ENCODE measurements at places on chromosomes 11 and 22.

DNA sequence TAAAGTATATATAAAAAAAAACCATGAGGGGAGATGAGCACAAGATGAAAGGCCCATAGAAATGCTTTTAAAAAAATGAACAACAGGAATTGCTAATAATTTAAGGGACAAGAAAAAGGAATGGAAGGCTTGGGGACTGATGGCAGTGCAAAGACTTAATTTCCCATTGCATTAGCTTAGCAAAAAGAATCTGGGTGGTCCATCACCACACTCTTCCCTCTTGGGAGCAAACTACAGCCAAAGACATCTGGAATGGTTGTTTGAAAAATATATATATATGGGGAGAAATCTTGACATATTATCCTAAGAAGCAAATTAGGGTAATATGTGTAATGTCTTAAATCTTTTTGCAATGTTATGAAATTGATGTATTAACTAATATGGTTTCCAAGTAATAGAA is 727.1 kb downstream of the METTL15 start:
- H3K4me1 ChIP-seq, result peaks cover 26% of the 10 kb centered on the region
- H3K27me3 ChIP-seq, result no peaks in the 10 kb centered on the region
- no peak overlapping the region for H3K4me3 ChIP-seq
- H3K27ac ChIP-seq, result no peak overlapping the region
- no peaks in the 10 kb centered on the region for H3K36me3 ChIP-seq

- peaks cover 13% of the 10 kb centered on the region for H3K36me3 ChIP-seq
- H3K27me3 ChIP-seq, result no peaks in the 10 kb centered on the region
- no peak overlapping the region for H3K4me3 ChIP-seq
- H3K4me1 ChIP-seq, result peaks cover 39% of the 10 kb centered on the region
Observed at GRCh38 chr11:61959114-61959513, 8.3 kb downstream of the FTH1 start.

GRCh38 chr11:61815790-61816735 is 740 bp downstream of the FADS1 start:
- peak; percentile 27 for DNase-seq
- peak overlapping the region; percentile 85 for H3K4me3 ChIP-seq
- peak overlapping the region; percentile 96 for H3K27ac ChIP-seq
- H3K36me3 ChIP-seq, result peaks cover under 1% of the 10 kb centered on the region
- H3K4me1 ChIP-seq, result peaks cover 30% of the 10 kb centered on the region
- H3K27me3 ChIP-seq, result no peaks in the 10 kb centered on the region

- no peak for DNase-seq
- H3K4me3 ChIP-seq, result peak overlapping the region; percentile 61
- no peaks in the 10 kb centered on the region for H3K36me3 ChIP-seq
- peaks cover 13% of the 10 kb centered on the region for H3K27me3 ChIP-seq
- no peak overlapping the region for H3K27ac ChIP-seq
Observed at GRCh38 chr11:72642043-72642883, 32.0 kb downstream of the PDE2A start.

DNA sequence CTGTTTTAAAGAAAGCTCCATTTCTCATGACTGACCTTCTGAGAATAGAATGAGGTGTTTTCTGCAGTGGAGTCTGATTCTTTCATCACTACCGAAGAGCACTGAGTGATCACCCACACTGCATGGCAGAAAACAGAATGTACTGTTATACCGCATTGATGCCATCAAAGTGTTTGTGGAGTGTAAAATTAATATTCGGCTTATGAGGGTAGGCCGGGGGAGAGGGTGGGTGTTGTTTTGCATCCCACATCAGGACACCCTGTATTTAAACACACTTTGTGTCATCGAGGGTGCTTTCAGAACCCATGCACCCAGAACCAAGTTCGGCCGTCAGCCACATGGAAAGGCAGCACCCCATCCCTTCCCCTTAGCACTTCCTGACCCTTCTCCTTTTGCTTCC is 41.3 kb upstream of the ETS1 start:
- H3K36me3 ChIP-seq, result no peaks in the 10 kb centered on the region
- H3K4me1 ChIP-seq, result no peaks in the 10 kb centered on the region
- no peak overlapping the region for H3K27ac ChIP-seq

GRCh38 chr11:70105755-70106571 is 27.8 kb downstream of the ANO1 start:
- H3K27ac ChIP-seq, result no peak overlapping the region
- H3K4me1 ChIP-seq, result no peaks in the 10 kb centered on the region
- no peaks in the 10 kb centered on the region for H3K27me3 ChIP-seq
- no peak overlapping the region for H3K4me3 ChIP-seq
- DNase-seq, result no peak

GRCh38 chr11:71488681-71489270 is 35.8 kb downstream of the NADSYN1 start:
- H3K4me1 ChIP-seq, result peaks cover 5% of the 10 kb centered on the region
- H3K4me3 ChIP-seq, result no peak overlapping the region
- no peak overlapping the region for H3K27ac ChIP-seq
- 0 out of 2 replicates have a peak, but pooled peaks cover 4% of the 10 kb centered on the region for H3K36me3 ChIP-seq
- H3K27me3 ChIP-seq, result no peaks in the 10 kb centered on the region

GRCh38 chr22:31618471-31619176 is 43.4 kb downstream of the PISD start:
- H3K4me3 ChIP-seq, result no peak overlapping the region
- no peak for DNase-seq
- H3K4me1 ChIP-seq, result no peaks in the 10 kb centered on the region
- no peaks in the 10 kb centered on the region for H3K27me3 ChIP-seq
- peak overlapping the region; percentile 9 for H3K27ac ChIP-seq

- no peak overlapping the region for H3K27ac ChIP-seq
- H3K36me3 ChIP-seq, result no peaks in the 10 kb centered on the region
- H3K4me3 ChIP-seq, result no peak overlapping the region
- DNase-seq, result peak; percentile 47
Observed at GRCh38 chr11:15006139-15006759, 34.1 kb upstream of the CALCA start.

DNA sequence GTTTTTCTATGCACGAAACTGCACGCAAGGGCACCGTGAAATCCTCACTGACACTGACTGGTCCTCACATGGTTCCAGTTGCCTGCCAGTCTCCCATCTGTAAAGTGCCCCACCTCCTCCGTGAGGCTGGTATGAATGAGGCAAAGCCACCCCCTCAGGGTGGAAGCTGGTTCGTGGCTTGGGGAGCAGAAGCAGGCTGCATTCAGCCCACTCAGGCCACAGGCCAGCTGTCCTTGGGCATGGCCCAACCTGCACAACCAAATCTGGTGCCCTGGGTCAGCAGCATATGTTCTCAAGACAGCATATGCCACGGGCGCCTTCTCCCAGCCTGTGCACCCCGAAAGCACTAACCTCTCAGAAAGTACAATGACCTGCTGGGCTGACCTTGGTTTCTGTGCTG is 29.3 kb downstream of the SERPINH1 start:
- no peak for DNase-seq
- H3K27me3 ChIP-seq, result peaks cover 6% of the 10 kb centered on the region
- H3K27ac ChIP-seq, result no peak overlapping the region
- H3K36me3 ChIP-seq, result no peaks in the 10 kb centered on the region

DNA sequence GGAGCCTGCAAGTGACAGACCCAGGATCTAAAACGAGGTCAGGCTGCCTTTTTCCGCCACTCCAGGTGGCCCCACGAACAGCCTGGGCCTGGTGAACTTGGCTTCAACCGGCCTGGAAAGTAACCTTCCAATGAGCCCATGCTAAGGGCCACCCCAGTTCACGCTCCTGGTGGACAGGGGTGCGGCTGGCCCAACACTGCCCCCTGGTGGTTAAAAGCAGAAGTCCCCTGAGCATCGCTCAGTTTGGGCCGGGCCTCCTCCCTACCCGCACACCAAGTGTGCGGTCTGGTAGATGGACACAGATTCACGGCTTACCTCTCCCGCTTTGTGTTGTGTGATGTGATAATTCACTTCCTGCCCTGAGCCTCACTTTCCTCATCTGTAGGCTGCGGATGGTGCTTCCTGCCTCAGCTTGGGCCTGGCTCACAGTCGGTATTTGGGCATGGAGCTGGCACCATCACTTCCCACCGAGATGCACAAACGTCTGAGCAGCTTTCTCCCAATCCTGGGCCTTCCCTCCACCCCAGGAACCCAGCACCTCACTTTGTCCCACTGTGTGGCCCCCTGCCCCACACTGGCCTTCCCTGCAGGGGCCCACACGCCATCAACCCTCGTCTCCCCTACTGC is 13.7 kb upstream of the SEC14L3 start:
- no peaks in the 10 kb centered on the region for H3K27me3 ChIP-seq
- H3K27ac ChIP-seq, result no peak overlapping the region

DNA sequence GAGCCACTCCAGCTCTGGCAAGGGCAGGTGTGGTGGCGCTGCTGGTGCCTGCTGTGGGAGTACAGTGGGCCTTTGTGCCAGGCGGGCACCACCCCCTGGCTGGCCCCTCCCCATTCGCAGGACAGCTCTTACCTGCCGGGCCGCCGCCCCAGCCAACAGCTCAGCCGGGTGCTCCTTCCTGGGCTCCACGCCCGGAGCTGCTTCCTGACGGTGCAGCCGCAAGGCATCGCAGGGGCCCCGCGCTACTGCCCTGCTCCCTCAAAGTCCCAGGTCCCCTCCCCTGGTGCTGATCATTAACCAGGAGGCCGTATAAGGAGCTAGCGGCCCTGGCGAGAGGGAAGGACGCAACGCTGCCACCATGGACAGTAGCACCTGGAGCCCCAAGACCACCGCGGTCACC is at the start of gene SLC5A1:
Gene SLC5A1, plus strand, starts transcription at position 338 of the 400 bp plus-strand sequence. Its CDS starts 21 bp downstream, at position 359.
- H3K27ac ChIP-seq, result no peak within 1 kb of the TSS
- no peaks in the 10 kb centered on the region for H3K36me3 ChIP-seq
- H3K4me3 ChIP-seq, result no peak within 1 kb of the TSS
- DNase-seq, result no peak
- no peaks in the 10 kb centered on the region for H3K4me1 ChIP-seq

- DNase-seq, result no peak
- H3K4me1 ChIP-seq, result peaks cover 12% of the 10 kb centered on the region
- H3K27me3 ChIP-seq, result no peaks in the 10 kb centered on the region
Observed at GRCh38 chr11:73189315-73189714, 28.8 kb upstream of the P2RY2 start.

DNA sequence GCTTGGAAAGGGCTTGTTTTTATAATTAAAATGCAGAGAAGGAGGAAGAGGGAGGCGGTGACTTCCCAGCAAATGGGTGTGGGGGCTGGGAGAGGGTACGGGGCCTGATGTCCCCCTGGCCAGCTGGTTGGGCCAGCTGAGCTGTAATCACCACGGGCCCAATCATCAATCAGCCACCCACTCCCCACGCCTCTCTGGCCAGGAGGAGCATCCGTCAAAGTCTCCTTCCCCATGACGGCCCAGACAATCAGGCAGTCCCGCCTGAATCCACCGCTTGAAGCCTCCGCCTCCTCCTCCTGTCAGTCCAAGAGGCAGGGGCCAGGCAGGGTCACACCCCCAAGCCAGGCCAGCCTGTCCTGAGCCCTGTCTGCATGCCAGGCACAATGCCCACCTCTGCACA is 13.3 kb upstream of the CABP7 start:
- H3K27ac ChIP-seq, result no peak overlapping the region
- DNase-seq, result no peak
- no peaks in the 10 kb centered on the region for H3K36me3 ChIP-seq
- H3K27me3 ChIP-seq, result no peaks in the 10 kb centered on the region
- H3K4me3 ChIP-seq, result no peak overlapping the region

DNA sequence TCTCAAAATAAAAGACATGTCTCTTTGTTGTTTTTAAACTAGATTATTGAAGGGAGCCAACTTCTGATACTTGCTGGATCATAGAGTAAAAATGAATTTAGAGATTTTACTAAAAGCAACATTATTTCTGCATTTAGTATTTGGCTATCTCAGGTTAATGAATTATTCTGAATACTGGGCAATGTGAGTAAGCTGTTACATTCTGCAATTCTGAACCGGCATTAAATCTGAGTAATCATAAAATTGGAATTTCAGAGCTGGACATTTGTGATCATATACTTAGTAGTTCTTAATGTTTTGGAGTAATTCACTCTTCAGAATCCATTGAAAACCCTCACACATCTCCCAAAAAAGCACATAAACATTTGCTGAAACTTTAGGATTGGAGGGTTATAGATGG is 11.5 kb downstream of the POLD3 start:
- H3K36me3 ChIP-seq, result peaks cover 17% of the 10 kb centered on the region
- no peaks in the 10 kb centered on the region for H3K27me3 ChIP-seq
- no peaks in the 10 kb centered on the region for H3K4me1 ChIP-seq
- no peak overlapping the region for H3K27ac ChIP-seq
- no peak for DNase-seq

DNA sequence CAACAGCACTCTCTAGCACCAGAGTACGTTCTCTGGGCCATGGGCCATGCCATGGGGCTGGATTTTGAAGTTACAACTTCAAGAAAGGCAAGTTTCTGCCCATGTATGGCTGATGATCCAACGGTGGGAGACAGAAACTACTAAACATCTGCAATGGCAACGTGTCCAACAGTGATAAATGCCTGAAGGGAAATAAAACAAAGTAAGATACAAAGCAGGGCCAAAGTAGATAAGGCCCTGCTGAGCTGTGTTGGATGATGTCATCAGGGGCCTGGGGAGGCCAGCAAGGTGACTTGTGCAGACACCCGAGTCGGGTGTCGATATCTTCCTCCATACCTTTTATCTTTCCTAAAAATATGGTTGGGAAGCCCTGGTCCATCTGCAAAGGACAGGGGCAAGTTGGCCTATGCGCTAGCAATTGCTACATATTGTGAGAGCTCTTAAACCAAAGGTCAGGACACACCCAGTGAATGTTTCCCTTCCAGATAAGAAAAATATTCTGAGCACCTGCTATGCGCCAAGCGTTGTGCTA is 487.2 kb downstream of the MN1 start:
- peaks cover 36% of the 10 kb centered on the region for H3K27me3 ChIP-seq
- H3K27ac ChIP-seq, result no peak overlapping the region
- H3K4me3 ChIP-seq, result no peak overlapping the region
- no peaks in the 10 kb centered on the region for H3K4me1 ChIP-seq
- no peaks in the 10 kb centered on the region for H3K36me3 ChIP-seq
- DNase-seq, result no peak

DNA sequence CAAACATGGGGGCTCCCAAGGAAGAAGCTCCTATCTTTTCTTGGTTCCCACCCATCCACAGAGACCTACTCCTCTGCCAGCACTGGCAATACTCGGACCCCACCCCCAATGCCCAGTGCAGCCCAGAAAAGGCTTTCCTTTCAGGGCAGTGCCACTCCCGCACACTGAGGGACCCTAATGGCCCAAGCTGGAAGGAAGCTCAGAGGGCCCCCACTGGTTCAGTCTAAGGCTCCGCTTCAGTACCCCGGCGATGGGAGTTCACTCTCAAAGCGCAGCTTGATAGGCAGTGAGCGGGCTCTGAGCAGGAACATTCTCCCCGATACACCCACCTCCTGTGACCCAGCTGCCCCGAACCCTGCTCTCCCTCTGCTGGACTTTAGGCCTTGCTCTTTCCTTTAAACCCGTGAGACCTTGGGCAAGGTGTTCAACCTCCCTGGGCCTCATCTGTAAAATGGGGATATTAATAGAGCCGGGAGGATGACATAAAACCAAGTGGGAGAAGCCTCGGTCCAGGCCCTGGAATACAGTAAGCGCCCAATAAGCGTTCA is 48.4 kb downstream of the CHRDL2 start:
- no peaks in the 10 kb centered on the region for H3K27me3 ChIP-seq
- H3K36me3 ChIP-seq, result no peaks in the 10 kb centered on the region
- H3K4me1 ChIP-seq, result peaks cover 7% of the 10 kb centered on the region
- H3K4me3 ChIP-seq, result no peak overlapping the region
- H3K27ac ChIP-seq, result no peak overlapping the region

Data from HCT116 (cell line).